HT1080 (cell line): ENCODE measurements at places on chromosomes 11 and 22.

- no peak for DNase-seq
Observed at GRCh38 chr11:95361180-95361579, 130.2 kb upstream of the SESN3 start.

- no peak for DNase-seq
Observed at GRCh38 chr22:29951791-29952413, 68.9 kb downstream of the MTMR3 start.

GRCh38 chr11:61066645-61067044 lies 35.6 kb upstream of the CD5 start:
- DNase-seq = no peak

DNA sequence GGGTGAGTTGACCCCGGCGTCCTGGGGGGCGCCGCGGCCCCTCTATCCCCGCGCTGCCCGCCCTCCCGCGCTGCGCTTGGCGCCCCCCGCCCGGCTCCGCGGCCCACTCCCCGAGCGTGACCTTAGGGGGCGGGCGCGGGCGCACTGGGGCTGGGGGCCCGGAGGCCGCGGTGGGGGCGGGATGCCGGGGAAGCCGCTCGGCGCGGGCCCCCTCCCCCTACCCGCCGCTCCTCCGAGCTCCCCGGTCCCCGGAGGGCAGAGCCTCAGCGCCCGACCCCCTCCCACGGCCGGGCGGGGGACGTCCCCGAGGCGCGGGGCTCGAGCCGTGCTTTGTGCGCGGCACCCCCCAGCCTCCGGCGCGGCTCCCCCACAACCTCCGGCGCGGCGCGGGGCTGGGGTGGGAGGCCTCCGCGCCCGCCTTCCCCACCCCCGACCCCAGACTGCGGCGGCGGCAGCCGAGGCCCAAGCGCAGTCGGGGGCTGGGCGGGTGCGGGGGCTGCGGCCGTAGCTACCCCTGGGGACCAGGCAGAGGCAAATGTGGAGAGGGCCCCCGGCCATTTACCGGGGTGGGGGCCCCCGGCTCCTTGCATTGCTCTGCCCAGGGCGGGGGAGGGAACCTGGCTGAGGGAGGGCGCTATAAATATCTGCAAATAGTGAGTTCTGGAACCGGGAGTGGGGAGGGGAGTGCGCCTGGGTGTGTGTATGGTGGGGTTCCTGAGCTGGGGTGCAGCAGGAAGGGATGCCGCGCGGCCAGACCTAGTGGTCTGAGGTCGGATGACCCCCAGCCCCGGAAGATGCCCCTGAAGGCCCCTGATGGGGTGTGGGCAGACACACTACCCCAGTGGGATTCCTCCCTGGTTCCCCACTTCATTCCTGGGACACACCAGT lies 988 bp downstream of the MGAT3 start:
- DNase-seq = no peak

GRCh38 chr11:64132191-64132771 lies 33.6 kb downstream of the MACROD1 start:
- no peak for DNase-seq

- peak; percentile 5 for DNase-seq
Observed at GRCh38 chr11:113468726-113469345, 6.4 kb downstream of the DRD2 start.

GRCh38 chr11:103805688-103806009 lies 230.8 kb upstream of the DDI1 start:
- no peak for DNase-seq

- peak; percentile 21 for DNase-seq
Observed at GRCh38 chr22:41094041-41094593, 1.7 kb downstream of the EP300 start.

GRCh38 chr11:20912922-20913512 lies 243.6 kb downstream of the NELL1 start:
- DNase-seq = no peak

- DNase-seq = no peak
Observed at GRCh38 chr11:132139181-132139580, 768.8 kb downstream of the NTM start.

- DNase-seq = no peak
Observed at GRCh38 chr11:315051-315481, 1.2 kb downstream of the IFITM1 start.

- no peak for DNase-seq
Observed at GRCh38 chr22:48118654-48119053, 1356.2 kb downstream of the TBC1D22A start.

DNA sequence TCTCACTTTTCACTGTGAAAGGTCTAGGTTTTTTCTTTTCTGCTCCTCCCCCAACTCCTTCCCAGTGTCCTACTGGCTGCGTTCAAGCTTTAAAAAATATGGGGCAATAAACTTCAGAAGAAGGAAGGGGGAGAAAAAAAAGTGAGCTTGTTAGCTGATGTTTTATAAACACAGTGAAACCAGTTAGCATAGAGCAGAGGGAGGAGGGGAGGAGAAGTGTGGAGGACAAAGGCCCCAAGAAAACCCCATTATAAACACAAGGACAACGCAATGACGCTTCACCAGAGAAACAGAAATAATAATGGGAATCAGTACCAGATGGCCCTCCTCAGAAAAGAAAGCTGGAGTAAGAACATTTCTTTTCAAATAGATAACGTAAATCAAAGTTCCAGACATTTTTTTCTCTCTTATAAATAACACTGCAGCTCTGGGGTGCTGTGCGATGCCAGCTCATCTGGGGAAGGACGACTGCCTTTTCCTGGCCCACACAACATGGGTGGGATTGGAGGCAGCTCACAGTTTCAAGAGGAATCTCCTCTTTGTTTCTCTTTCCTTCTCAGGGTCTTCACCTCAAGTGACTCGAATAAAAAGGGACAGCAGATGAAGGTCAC lies 235.4 kb upstream of the NARS2 start:
- no peak for DNase-seq

DNA sequence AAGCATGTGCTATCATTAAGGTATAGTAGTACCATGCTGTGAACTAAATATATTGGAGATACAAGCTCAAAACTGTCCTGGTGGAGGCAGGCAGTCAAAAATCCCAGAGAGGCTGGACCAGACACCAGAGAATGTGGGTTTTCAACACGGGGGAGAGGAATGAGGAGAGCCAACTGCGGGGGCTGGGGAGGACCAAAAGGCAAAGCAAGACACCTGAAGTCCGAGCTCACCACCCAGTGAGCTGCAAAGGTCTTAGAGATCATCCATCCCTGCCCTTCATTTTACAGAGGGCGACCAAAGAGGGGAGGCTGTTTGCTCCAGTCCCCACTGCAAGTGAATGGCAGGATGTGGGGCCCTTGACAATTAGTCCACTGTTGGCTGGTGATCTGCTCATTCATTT lies 10.0 kb downstream of the RIBC2 start:
- DNase-seq = no peak

DNA sequence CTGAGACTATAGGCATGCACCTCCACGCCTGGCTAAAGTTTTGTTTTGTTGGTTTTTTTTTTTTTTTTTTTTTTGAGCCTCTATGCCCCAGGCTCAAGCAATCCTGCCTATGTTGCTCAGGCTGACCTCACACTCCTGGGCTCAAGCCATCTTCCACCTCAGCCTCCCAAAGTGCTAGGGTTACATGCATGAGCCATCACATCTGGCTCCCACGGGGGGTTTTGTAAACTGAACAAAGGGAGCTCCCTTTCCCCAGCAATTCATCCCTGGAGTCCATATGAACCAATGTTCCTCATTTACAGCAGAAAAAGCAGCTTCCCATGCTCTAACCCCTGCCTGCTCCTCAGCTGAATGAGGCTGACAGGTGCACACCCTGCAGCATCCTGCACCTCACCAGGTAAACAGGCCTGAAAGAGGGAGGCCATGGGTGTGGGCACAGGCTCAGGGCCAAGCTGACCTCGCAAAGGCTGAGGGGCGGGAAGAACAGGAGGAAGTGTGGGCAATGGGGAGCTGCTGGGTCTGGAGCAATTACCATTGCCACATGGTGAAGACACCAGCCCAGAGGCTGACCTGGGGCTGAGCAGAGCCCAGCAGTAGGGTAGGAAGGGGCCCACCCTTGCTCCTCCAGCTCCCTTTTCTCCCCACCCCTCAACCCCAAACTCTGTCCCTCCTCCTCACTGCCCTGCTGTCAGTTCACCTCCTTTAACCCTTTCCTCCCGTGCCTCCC lies 58.2 kb downstream of the RBX1 start:
- DNase-seq = peak; percentile 47

- DNase-seq = no peak
Observed at GRCh38 chr11:67027943-67028542, 5.1 kb downstream of the SYT12 start.

DNA sequence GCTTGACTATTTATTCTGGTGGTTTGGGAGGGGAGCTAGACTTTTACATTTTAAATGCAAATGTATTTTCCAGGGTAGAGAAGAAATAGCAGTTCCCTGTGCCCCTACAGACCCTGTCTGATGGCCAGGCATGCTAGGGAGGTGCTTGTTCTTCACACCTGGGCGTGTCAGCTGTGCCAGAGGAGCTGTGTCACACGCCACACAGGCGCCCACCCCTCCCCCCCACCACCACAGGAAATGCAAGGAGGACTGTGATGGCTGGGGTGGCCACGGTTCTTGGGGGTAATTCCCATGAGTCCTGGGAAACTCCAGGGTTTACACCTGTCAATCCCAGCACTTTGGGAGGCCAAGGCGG lies 82.2 kb downstream of the FLI1 start:
- DNase-seq = no peak

- peak; percentile 60 for DNase-seq
Observed at GRCh38 chr11:111259896-111260295, 14.4 kb downstream of the POU2AF2 start.

GRCh38 chr11:114864896-114865295 lies 186.6 kb downstream of the NXPE2 start:
- DNase-seq = no peak

DNA sequence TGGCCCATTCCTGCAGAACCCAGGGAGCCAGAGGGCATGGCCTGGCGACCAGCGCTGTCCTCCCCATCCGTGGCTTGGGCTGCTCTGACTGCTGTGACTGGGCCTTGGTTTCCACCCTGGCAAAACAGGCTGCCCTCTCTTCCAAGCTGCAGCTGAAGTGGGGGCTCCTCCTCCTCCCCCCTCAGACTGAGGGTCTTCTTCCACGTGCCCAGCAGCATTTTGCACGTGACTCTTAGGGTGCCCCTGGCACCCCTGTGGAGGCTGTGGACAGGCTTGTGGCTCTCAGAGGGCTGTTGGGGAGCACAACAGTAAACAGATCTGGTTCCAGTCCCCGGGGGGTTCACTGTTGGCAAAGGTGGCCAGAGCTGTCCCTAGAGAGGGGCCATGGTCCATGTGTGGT lies 51.4 kb downstream of the PISD start:
- no peak for DNase-seq

GRCh38 chr22:36339171-36340065 lies 48.3 kb downstream of the MYH9 start:
- peak; percentile 53 for DNase-seq

GRCh38 chr11:65863889-65864705 lies 3.9 kb downstream of the MUS81 start:
- DNase-seq = no peak

DNA sequence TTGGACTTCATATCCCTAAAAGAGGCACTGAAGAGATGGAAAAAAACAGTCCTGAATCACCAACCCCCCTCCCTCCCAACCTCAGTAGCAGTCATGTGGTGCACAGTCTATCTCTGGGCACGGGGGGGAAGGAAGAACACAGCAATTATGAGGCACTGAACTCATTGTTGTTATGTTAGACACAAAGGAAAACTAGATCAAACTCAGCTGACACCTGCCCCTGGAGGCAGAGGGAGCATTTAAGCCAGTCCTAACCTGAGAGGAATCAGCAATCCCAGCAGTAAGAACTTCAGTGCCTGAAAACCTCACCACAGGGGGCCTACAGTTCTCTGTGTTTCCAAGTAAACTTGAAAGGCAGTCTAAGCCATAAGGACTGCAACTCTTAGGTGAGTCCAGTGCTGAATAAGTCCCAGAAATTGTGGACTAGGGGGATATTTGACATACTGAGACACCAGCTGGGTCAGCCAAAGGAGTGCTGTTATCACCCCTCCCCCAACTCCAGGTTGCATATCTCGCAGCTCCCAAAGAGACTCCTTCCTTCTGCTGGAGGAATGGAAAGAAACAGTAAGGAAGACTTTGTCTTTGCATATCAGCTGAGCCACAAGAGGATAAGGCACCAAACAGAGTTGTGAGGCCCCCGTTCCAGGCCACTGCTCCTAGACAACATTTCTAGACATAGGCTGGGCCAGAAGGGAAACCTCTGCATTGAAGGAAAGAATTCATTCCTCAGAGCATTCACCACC lies 72.5 kb downstream of the GLYATL1 start:
- DNase-seq = no peak

GRCh38 chr11:111598148-111598547 lies 4.1 kb upstream of the SIK2 start:
- no peak for DNase-seq

DNA sequence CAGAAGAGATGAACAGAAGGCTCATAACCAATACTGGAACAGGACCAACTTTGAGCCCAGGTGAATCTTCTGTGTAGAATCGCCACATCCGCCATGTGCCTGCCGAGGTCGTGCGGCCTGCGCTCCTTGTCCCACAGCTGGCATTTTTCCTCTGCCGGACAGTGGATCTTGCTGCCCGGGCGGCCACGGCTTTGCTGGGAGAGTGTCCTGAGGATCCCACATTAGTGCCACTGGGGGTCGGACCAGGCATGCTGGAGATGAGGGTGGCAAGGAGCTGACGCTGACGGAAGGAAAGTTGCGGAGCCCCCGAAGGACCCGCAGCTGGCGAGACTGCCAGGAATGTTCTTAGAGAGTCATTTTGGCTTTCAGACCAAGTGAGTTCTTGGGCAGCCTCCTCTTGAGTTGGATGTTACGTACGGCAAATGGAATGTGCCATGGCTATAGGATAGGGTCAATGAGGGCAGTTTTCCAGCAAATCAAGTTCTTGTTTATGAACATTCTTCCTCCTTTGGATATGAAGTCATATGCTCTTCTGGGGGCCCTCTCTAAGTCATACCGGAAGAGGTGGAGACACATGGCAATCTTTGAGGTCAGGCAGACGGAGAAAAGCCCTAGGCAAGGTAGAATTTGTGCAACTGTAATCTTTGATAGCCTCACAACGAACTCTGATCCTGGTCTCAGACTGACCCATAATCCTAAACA lies 57.4 kb upstream of the NUP160 start:
- peak; percentile 95 for DNase-seq

- peak; percentile 47 for DNase-seq
Observed at GRCh38 chr22:25777870-25778269, 35.9 kb downstream of the MYO18B start.

- no peak for DNase-seq
Observed at GRCh38 chr11:1482581-1483444, 3.8 kb downstream of the MOB2 start.

GRCh38 chr11:105407101-105407500 lies 202.8 kb upstream of the GRIA4 start:
- DNase-seq = no peak

- DNase-seq = peak; percentile 91
Observed at GRCh38 chr22:29842740-29843139, 4.7 kb upstream of the ASCC2 start.

GRCh38 chr11:64894070-64894811 lies 15.8 kb upstream of the EHD1 start:
- DNase-seq = peak; percentile 52

GRCh38 chr22:43825651-43826050 lies 13.5 kb upstream of the EFCAB6 start:
- no peak for DNase-seq

DNA sequence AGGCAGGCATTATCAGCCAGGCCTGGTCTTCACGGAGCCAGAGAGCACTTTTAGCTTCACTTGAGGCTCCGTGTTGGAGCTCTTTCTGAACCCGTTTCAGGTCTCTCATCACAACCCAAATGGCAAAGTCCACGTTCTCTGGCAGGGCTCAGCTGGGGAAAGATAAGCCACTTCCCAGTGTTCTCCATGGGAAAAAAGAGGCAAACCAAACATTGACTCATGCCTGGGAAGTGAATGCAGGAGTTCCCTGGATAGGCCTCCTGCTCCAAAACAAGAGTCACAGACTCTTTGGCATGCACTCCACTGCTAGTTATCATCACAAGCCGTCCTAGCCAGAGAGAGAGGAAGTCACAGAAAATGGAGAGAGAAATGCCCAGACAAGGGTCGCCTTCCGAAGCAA lies 11.6 kb downstream of the OPCML start:
- DNase-seq = peak; percentile 28
